ENCODE measurements at places on chromosomes 1 and 21.

DNA sequence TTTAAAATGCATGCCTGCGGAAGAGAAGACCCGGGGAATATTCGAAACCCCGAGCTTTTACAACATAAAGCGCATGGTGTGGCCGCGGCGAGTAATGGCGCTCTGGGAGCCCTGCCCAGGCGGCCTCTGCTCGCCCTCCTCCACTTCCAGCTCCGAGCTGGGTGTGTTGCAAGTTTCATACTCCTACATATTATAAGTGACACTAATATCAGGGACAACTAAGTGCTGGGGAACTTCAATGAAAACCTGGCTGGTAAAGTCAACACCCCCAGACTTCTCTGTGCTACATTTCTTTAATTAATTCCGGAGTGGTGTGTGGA is 11.8 kb downstream of the SIM2 start:
- no peak for DNase-seq

DNA sequence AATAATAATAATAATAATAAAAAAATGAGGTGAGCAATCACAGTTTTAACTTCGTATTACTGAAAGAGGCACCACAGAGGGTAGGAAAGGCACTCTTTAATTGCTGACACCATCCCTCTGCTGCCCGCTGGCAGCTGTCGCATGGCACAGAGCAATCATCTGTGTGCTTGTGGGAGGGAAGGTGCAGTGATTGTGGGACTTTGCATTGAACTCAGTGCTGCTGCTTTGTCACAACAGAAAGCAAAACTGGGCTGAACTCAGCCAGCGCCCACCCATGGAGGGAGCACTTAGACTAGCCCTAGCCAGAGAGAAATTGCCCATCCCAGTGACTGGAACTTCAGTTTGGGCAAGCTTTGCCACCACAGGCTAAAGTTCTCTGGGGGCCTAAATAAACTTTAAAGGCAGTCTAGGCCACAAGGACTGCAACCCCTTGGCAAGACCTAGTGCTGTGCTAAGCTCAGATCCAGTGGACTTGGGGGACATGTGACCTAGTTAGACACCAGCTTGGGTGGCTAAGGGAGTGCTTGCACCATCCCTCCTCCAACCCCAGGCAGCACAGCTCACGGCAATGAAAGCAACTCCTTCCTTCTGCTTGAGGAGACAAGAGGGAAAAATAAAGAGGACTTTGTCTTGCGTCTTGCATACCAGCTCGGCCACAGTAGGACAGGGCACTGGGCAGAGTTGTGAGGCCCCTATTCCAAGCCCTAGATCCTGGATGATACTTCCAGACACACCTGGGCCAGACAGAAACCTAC is 59.3 kb downstream of the WDR4 start:
- DNase-seq, result no peak

DNA sequence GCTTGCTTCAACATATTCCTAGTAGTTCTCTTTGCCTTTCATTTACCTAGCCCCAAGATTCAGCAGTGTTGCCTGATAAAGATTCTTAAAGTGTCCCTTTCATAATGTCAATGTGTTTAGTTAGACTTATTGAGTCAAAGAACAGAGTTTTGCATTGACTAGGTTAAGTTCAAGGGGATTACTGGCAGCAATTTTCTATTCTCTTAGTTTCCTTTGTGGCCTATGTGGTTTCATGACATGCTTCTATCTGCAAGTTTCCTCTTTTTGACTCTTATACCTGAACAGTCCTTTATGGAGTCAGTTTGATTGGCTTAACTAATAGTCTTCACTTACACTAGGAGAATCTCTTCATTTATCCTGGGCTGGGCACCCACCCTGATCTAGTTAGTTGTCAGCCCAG is 151.3 kb downstream of the ADGRL4 start:
- no peak for DNase-seq

- no peak for DNase-seq
These were observed 39.8 kb downstream of the COL6A1 start for GRCh38 chr21:46021398-46021797.

DNA sequence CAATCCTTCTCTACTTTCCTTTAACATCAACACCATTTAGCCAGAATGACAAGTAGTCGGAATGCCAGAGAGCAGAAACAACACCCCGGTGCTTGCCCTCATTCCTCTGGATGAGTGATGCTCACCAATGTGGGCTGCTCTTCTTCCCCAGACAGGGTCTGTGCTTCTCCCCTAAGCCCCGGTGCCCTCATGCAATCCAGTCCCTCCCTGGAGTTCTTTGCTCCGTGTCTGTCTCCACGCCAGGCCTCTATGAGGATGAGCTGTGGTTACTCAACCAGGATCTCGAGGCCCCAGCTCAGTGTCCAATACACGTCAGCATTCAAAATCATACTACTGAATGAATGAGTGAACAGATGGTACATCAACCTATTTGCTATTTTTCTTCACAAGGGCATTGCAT is 29.7 kb upstream of the PDE9A start:
- DNase-seq, result no peak

DNA sequence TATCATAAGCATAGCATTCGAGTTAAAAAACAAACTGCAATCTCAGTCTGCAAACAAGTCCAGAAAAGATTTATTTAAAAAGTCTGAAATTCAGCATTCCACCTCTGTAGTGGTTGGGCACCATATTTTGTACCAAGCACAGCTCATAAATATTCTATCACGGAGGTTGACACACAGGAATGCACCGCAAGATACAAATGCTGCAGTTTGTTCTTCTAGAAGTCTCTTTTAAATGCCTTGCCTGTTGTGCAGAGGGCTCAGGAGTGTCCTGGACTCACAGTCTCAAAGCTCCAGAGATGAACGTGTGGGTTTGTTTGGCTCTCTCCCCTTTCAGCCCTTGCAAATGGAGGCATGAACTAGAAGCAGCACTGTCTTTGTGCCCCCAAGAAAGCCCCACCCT is 212.4 kb upstream of the USP24 start:
- no peak for DNase-seq

DNA sequence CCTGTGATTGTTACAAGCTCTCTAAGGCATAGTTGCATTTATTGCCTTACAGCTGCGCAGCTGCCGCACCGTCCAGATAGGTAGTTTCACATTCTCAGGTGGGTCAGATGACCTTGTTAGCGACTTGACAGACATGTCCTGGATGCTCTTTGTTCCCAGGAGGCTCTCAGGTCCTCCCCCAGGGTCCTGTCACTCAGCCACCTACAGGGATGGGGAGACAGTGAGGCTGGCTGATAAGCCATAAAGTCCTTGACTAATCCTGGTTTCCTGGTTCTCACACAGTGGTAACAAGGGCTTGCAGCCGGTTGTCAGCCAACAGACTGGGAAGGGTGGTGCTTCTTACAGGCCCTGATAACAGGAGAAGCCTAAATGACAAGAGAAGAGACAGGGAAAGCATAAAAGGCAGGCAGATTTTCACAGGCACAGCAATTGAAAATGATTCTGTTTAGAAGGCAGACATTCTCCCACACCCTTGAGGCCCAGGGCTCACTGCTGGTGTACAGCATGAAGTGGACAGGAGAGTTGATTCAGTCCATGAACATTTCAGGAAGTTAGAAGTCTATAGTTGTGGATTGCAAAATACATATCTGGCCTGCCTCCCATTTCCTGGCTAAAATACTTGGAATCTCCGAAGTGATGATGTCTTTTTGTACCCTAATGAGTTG is 2.9 kb downstream of the ARF1 start:
- no peak for DNase-seq
